ENCODE measurements at places on chromosomes 13 and 19.
A peak's percentile ranks its signal among the peaks of the same experiment; 100 is the strongest.

- no peaks in the 10 kb centered on the region for H3K27me3 ChIP-seq
- H3K4me1 ChIP-seq, result peaks cover 50% of the 10 kb centered on the region
- H3K36me3 ChIP-seq, result peaks cover 37% of the 10 kb centered on the region
Measured at GRCh38 chr19:35901854-35902661, at the start of gene HCST. TSS of gene HCST (plus strand) at chr19:35902529. CDS start at chr19:35902594, 65 bp downstream.

GRCh38 chr19:39837978-39838377 is 4.0 kb upstream of the DYRK1B start:
- no peak overlapping the region for H3K4me3 ChIP-seq
- H3K27me3 ChIP-seq, result no peaks in the 10 kb centered on the region
- H3K36me3 ChIP-seq, result peaks cover 50% of the 10 kb centered on the region
- H3K27ac ChIP-seq, result no peak overlapping the region
- H3K4me1 ChIP-seq, result peaks cover 23% of the 10 kb centered on the region

DNA sequence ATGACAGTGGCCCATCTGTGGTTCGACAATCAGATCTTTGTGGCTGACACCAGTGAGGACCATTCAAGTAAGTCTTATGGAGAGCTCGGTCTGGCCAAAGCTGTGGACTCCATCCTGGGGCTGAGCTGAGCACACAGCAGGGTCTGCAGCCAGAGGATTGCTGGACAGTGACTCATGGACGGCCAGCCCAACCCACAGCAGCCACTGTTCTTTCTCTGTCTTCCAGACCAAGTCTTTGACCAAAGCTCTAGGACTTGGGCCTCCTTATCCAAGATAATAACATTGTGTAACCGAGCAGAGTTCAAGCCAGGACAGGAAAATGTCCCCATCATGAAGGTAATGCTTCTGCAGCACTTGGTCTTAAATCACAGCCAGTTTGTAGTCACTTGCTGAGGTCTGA is 12.4 kb downstream of the ATP12A start:
- H3K4me3 ChIP-seq, result no peak overlapping the region
- DNase-seq, result no peak
- no peaks in the 10 kb centered on the region for H3K36me3 ChIP-seq
- H3K4me1 ChIP-seq, result peaks cover 19% of the 10 kb centered on the region
- peaks cover 46% of the 10 kb centered on the region for H3K27me3 ChIP-seq

GRCh38 chr13:65453982-65454381 is 1776.2 kb downstream of the PCDH9 start:
- no peaks in the 10 kb centered on the region for H3K4me1 ChIP-seq
- H3K36me3 ChIP-seq, result no peaks in the 10 kb centered on the region
- no peak overlapping the region for H3K27ac ChIP-seq
- no peaks in the 10 kb centered on the region for H3K27me3 ChIP-seq
- no peak overlapping the region for H3K4me3 ChIP-seq

GRCh38 chr13:86960876-86961275 is 710.3 kb upstream of the SLITRK5 start:
- no peaks in the 10 kb centered on the region for H3K4me1 ChIP-seq
- H3K36me3 ChIP-seq, result no peaks in the 10 kb centered on the region
- H3K27ac ChIP-seq, result no peak overlapping the region
- no peaks in the 10 kb centered on the region for H3K27me3 ChIP-seq
- DNase-seq, result no peak

- no peaks in the 10 kb centered on the region for H3K36me3 ChIP-seq
- H3K4me3 ChIP-seq, result no peak overlapping the region
- no peak for DNase-seq
- H3K4me1 ChIP-seq, result no peaks in the 10 kb centered on the region
- no peak overlapping the region for H3K27ac ChIP-seq
Measured at GRCh38 chr13:79796136-79796535, 315.2 kb downstream of the NDFIP2 start.

GRCh38 chr13:75961911-75962310 is 325.8 kb downstream of the LMO7 start:
- no peaks in the 10 kb centered on the region for H3K36me3 ChIP-seq
- H3K27me3 ChIP-seq, result peaks cover 3% of the 10 kb centered on the region
- no peak for DNase-seq
- H3K4me1 ChIP-seq, result no peaks in the 10 kb centered on the region

GRCh38 chr19:7575434-7576040 is 20.1 kb upstream of the CAMSAP3 start:
- H3K4me1 ChIP-seq, result no peaks in the 10 kb centered on the region
- no peak for DNase-seq
- no peaks in the 10 kb centered on the region for H3K36me3 ChIP-seq
- H3K27ac ChIP-seq, result no peak overlapping the region

DNA sequence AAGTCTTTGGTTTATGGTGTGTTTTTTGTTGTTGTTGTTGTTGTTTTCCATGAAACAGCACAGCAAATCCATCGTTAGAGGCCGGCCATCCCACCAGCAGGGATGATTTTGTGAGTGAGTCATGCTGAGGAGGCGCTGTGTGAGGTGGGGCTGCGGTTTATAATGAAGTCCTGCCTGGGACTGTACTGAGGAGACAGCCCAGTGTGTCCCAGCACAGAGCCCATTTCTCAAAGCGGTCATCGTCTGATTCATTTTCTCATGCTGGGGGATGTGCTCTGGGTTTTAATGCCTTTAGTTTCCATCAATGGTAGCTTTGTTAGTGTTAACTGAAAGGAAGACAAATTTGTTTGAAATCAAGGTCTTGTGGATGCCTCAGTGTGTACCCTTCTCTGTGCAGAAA is 129.3 kb upstream of the SERP2 start:
- no peaks in the 10 kb centered on the region for H3K36me3 ChIP-seq
- no peak for DNase-seq
- peaks cover 6% of the 10 kb centered on the region for H3K27me3 ChIP-seq
- H3K4me3 ChIP-seq, result no peak overlapping the region

- H3K4me1 ChIP-seq, result no peaks in the 10 kb centered on the region
- H3K4me3 ChIP-seq, result no peak overlapping the region
- H3K36me3 ChIP-seq, result no peaks in the 10 kb centered on the region
- H3K27ac ChIP-seq, result no peak overlapping the region
Measured at GRCh38 chr13:37715606-37716015, 117.0 kb upstream of the POSTN start.

DNA sequence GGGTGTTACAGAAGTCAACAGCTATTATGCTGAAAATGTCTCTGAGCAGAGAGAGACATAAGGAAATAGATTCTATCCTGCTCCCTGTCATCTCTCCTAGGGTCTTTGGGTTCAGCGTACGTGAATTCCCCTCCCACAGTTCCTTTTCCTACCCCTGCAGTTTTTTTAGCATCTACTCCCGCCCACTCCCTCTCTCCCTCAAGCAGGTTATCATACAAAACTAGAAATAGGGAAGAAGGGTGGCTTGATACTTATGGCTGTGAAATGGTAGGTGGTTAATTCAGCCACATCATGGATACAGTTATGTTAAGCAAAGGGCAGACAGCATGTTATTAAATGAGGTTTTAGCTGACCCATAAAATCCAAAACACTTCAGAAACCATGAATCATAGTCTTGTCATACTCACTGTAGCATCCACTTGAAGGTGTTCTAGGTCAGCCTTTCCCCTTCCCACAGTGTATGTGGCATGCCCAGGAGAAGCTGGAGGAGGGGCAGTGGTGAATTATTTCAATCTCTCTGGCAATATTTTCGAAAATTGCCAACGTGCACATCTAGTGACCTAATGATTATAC is 236.8 kb upstream of the SERP2 start:
- DNase-seq, result no peak
- H3K27ac ChIP-seq, result no peak overlapping the region
- H3K36me3 ChIP-seq, result no peaks in the 10 kb centered on the region
- H3K4me3 ChIP-seq, result no peak overlapping the region
- peaks cover 8% of the 10 kb centered on the region for H3K4me1 ChIP-seq

DNA sequence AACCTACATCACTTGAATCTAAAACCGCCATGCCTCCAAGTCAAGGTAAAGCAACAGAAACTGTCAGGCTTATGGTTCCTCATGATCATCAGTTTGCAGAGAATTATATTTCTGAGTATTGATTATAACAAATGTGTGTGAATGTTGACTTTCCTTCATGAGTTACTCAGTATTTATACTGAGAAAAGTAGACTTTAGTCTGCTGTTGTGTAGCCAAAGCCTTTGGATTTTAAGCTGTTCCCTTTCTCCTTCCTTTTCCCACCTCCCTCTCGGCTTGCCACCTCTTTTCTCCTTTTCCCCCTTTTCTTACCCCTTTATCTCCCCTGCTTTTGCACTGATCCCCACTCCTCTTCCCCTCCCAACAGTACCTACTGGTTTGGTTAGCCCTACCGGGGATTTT is 20.7 kb upstream of the GPR18 start:
- H3K27me3 ChIP-seq, result no peaks in the 10 kb centered on the region
- DNase-seq, result no peak
- peaks cover 73% of the 10 kb centered on the region for H3K36me3 ChIP-seq
- H3K4me1 ChIP-seq, result peaks cover 94% of the 10 kb centered on the region
- peak overlapping the region; percentile 51 for H3K27ac ChIP-seq

DNA sequence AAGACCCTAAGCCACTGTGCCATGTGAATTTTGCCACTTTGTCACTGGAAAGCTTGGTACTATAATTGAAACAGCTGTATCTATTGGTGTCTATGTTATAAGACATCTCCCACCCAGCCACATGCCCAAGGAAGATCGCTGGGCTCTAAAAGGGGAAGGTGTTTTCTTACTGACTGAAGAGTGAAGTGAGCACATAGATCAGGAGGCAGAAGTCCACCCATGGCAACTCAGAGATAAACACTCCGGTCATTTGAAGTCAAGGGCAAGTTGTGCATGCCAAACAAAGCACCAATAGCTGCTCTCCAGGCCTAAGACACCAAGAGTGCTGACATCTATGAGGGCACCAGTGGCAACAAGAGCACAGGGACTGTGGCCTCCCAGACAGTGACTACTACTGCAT is 153.8 kb downstream of the KCTD12 start:
- H3K36me3 ChIP-seq, result no peaks in the 10 kb centered on the region
- no peak for DNase-seq
- H3K4me1 ChIP-seq, result no peaks in the 10 kb centered on the region
- no peak overlapping the region for H3K4me3 ChIP-seq
- H3K27ac ChIP-seq, result no peak overlapping the region
- no peaks in the 10 kb centered on the region for H3K27me3 ChIP-seq

DNA sequence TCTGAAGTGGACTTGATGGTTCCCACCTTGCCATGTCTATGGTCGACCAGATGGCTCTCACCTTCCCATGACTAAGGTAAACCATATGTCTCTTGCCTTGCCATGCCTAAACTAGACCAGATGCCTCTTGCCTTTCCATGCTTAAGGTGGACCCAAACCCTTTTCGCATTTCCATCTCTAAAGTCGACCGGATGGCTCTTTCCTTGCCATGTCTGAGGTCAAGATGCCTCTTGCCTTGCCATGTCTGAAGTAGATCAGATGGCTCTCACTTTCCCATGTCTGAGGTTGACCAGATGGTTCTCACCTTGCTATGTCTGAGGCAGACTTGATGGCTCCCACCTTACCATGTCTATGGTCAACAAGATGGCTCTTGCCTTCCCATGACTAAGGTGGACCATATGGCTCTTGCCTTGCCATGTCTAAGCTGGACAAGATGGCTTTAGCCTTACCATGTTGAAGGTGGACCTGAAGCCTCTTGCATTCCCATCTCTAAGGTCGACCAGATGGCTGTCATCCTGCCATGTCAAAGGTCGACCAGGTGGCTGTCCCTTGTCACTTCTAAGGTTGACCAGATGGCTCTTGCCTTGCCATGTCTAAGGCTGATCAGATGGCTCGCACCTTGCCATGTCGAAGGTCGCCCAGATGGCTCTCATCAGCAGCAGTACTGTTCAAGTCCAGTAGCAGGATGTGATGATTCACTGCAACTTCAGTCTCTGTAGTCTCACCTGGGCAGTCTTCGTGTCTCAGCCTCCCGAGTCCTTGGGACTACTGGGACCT is 1439.4 kb downstream of the UQCRFS1 start:
- H3K27ac ChIP-seq, result no peak overlapping the region
- H3K4me3 ChIP-seq, result no peak overlapping the region
- no peak for DNase-seq
- no peaks in the 10 kb centered on the region for H3K27me3 ChIP-seq
- H3K4me1 ChIP-seq, result no peaks in the 10 kb centered on the region

DNA sequence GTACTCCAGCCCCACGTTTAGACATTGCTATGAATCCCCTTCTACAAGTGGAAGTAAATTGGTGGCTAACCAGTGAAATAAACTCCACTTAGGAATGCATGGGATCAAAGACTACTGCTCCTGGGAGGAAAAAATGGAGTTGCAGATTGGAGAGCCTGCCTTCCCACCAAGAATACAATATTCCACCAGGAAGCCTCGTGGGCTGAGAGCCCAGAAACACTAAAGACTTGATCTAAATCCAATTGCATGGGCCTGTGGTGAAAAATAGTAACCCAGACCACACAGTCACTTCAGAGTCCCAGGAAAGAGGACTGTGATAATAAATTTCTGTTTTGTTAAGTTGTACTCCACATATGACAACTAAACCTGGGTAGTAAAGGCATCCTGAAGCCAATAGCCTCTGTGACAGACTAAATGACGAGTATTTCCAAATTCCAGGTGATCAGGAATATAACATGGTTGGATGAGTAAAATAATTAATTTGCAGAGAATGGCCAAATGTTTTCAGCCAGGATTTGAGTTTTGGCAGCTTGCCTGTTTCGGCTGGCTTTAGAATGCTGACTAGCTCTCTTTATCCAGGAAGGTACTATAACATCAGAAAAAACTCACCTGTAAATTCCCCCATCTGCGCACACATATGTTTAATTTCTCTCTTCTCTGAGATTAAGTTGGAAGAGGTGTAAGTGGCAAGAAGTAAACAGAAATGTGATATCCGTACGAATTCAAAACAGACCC is 480.3 kb downstream of the LIG4 start:
- no peak overlapping the region for H3K4me3 ChIP-seq
- no peak overlapping the region for H3K27ac ChIP-seq

GRCh38 chr19:14639536-14640277 is 34.9 kb downstream of the ADGRE3 start:
- H3K4me3 ChIP-seq, result no peak overlapping the region
- no peaks in the 10 kb centered on the region for H3K4me1 ChIP-seq
- no peak overlapping the region for H3K27ac ChIP-seq
- no peak for DNase-seq
- H3K27me3 ChIP-seq, result no peaks in the 10 kb centered on the region
- no peaks in the 10 kb centered on the region for H3K36me3 ChIP-seq

DNA sequence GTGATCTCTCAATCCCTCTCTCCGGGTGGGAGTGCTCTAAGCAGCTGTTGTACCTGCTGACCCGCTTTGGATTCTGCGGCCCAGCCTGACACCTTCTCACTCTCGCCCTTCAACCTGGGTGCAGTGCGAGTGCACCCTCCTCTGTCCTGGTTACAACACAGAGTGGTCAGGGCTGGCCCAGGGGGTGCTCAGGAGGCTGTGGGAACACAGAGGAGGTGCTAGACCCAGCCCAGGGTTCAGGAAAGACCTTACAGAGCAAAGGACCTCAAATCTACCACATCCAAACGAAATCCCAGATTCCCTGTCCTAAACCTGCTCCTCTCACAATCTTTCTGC is 23.7 kb downstream of the ZNF175 start:
- no peaks in the 10 kb centered on the region for H3K27me3 ChIP-seq
- no peak for DNase-seq
- H3K27ac ChIP-seq, result peak overlapping the region; percentile 51
- H3K4me3 ChIP-seq, result peak overlapping the region; percentile 82
- peaks cover 17% of the 10 kb centered on the region for H3K4me1 ChIP-seq

- H3K27ac ChIP-seq, result no peak overlapping the region
- no peaks in the 10 kb centered on the region for H3K27me3 ChIP-seq
- H3K36me3 ChIP-seq, result no peaks in the 10 kb centered on the region
- peaks cover 49% of the 10 kb centered on the region for H3K4me1 ChIP-seq
Measured at GRCh38 chr19:2550431-2551171, 74.7 kb downstream of the GADD45B start.

GRCh38 chr13:29752175-29752574 is 98.2 kb downstream of the UBL3 start:
- H3K27ac ChIP-seq, result no peak overlapping the region
- H3K4me1 ChIP-seq, result no peaks in the 10 kb centered on the region
- no peaks in the 10 kb centered on the region for H3K36me3 ChIP-seq
- peaks cover 5% of the 10 kb centered on the region for H3K27me3 ChIP-seq
- no peak overlapping the region for H3K4me3 ChIP-seq
